H4 (cell line): ENCODE measurements at places on chromosomes 11 and 22. TPM values are rescaled to one million over a fixed set of nuclear protein-coding genes. Genes with fewer than 3 reads are reported as not detected.

Gene MPZL3
- 9.8 and 10.4 TPM in 2 replicates for total RNA-seq

Gene PGA5
- total RNA-seq, result not detected in 2 replicates

Gene PIK3IP1
- 0.62 and 1.6 TPM in 2 replicates for total RNA-seq

Gene UPK3A
- total RNA-seq, result not detected in 2 replicates

Gene BBOX1
- total RNA-seq, result 0.29 and 0.45 TPM in 2 replicates

Gene PLAAT5
- not detected in 2 replicates for total RNA-seq

Gene BATF2
- 1.8 and 2.3 TPM in 2 replicates for total RNA-seq

Gene ZNF280B
- 0.68 and 2.4 TPM in 2 replicates for total RNA-seq

Gene TSGA10IP
- total RNA-seq, result not detected in 2 replicates

Gene HEPHL1
- not detected in 2 replicates for total RNA-seq

GRCh38 chr11:61403658-61404057 is 11.3 kb downstream of the TMEM216 start:
- DNase-seq, result no peak

GRCh38 chr11:14374922-14375830 is 16.2 kb upstream of the RRAS2 start:
- DNase-seq, result no peak

DNA sequence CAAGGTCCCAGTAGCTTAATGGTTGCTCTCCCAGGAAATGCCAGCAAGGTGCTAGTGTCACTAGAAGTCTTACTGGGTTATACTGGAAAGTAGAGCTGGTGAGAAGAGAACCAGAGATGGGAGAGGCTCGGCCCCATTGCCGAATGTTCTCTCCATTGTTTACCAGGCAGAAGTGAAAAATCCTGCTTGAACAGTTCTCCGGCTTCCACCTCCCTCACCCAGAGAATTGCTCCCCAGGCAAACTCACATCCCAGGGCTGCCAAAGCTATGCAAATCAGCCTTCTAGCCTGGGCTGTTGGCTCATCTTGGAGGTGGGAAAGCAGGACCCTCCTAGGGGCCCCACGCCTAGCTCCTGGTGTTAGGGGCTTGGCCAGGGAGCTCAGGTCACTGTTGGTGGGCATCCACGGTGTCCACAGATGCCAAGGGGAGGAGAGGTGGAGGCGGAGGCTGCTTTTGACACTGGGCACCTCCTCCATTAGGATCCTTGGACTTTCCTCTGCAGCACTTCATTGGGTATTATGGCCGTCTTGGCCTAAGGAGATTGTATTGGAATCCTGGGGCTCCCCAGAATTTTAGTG is 20.1 kb downstream of the POU2F3 start:
- no peak for DNase-seq

DNA sequence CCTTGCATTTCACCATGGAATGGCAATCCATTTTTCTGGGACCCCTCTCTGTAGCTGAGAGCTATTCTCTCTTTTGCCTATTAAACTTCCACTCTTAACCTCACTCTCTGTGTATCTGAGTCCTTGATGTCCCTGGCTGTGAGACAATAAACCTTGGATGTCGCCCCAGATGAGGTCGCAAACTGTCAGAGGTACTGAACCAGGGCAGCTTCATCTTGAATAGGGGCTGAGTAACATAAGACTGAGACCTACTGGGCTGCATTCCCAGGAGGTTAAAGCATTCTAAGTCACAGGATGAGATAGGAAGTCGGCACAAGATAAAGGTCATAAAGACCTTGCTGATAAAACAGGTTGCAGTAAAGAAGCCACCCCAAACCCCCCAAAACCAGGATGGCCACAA is 68.0 kb downstream of the RSF1 start:
- no peak for DNase-seq

DNA sequence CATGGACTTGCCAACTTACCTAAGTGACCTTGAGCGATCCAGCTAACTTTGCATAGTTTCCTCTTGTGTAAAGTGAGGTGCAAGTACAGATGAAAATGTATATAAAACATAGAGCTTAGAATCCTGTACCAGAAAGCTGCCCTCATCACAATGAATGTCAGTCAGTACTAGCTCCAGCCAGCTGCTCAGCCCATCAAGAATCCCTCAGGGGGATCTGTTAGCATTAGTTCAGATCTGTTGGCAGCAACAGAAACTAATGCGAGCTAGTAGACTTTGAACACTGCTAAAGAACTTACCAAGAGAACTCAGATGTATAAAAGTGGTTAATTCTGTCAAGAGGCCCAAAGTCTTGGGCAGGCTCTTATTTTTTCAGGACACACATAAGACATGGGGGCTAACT is 6.3 kb upstream of the C11orf91 start:
- no peak for DNase-seq

GRCh38 chr22:48975886-48976285 is 851.8 kb downstream of the BRD1 start:
- no peak for DNase-seq

- peak; percentile 78 for DNase-seq
These were observed 16.8 kb downstream of the IGF2 start for GRCh38 chr11:2122222-2122906.

DNA sequence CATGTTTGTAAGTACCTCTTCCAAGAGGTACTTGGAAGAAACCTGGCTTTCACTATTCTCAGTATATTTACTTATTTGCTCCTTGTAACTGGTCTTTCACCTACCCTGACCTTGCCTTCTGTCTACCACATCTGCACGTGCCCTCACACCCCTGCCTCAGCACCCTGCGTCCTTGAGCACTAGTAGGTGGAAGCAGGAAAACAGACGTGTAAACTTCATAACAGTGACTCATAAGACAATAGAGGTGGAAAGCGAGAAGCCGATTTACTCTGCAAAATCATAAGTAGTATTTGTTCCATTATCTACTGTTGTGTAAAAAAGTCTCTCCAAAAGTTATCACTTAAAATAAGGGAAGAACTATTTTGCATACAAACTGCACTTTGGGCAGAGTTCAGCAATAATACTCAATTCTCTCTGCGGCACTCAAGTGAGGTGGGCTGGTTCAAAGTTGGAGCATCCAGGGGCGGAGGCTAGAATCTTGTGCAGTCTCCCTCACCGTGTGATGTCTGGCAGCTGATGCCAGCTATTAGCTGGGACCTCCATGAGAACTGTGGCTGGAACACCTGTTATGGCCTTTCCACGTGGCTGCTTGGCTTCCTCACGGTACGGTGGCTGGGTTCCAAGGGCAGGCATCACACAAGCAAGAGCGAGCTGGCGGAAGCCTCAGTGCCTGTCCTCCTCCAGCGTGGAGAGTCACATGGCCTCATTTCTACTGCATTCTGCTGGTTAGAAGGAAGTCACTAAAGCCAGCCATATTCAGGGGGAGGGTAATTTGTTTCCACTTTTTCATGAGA is 30.4 kb downstream of the PACS1 start:
- no peak for DNase-seq

GRCh38 chr22:46736705-46737104 is 1.3 kb downstream of the CERK start:
- DNase-seq, result no peak

GRCh38 chr11:95284057-95285052 is 53.4 kb upstream of the SESN3 start:
- DNase-seq, result peak; percentile 16

DNA sequence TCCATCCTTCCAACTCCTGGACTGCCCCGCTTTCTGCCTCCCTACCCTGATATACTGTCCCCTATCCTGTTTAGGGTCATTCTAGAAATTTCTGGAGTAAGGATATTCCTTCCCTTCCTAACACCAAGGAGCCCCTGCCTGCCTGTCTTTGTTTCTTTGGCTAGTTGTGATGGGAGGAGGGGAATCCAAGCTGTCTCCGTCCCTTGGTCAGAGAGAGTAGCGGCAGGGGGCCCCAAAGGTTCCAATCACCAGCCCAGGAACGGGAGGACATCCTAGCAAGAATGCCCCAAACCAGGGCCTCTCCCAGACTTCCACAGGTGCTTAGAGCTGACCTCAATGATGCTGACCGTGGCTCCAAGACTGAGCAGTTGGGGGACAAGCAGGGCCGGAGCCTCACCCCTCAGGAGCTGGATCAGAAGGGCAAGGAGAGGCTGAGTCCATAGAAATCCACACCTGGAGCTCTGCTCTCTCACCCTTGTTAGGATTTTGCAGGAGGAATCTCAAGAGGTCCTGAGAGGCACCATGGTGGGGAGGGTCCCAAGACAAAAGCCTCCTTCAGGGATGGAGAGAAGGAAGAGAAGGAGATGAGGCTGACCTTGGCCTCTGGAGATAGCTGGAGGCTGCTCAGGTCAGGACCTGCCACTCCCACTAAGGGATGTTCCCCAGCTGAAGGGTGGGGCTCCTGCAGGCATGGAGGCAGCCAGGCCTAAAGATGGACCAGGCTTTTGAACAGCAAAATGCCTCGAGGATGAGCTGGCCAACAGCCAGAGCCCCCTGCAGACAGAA is 13.6 kb downstream of the SLC22A12 start:
- DNase-seq, result no peak

DNA sequence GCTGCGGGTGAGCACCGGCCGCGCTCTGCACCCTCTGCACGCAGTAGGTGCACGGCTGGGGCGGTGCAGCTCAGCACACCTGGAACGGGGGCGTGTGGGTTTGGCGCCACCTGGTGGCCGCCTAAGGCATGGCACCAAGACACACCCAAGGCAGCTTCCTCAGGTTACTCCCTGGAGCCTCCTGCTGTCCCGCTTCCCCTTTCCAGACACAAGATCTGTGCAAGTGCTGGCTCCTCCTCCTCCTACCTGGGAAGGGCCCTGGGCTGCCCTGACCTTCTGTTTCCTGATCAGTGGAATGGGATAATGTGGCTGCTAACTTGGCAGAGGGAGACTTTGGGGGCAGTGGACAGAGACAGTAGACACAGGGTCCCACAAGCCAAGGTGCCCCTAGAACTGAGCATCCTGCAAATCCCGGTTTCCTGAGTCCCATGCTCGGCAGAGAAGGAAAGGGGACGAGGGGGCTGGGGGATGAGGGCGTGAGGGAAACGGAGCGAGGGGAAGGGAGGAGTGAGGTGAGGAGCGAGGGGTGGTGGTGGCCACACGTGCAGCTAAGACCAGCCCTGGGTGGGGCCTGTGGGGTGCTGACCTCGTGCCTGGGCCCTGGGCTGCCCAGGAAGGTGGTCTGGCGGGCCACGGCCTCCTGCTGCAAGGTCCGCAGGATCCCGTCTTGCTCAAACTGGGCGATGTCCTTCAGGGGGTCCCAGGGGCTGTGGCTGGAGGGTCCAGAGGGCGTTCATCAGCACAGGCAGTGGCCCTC is 34.8 kb upstream of the CARS1 start:
- DNase-seq, result peak; percentile 70

GRCh38 chr22:50177537-50178470 is 7.3 kb downstream of the PANX2 start:
- DNase-seq, result no peak

- DNase-seq, result peak; percentile 90
These were observed 100.6 kb downstream of the FBXO7 start for GRCh38 chr22:32574958-32575910.

DNA sequence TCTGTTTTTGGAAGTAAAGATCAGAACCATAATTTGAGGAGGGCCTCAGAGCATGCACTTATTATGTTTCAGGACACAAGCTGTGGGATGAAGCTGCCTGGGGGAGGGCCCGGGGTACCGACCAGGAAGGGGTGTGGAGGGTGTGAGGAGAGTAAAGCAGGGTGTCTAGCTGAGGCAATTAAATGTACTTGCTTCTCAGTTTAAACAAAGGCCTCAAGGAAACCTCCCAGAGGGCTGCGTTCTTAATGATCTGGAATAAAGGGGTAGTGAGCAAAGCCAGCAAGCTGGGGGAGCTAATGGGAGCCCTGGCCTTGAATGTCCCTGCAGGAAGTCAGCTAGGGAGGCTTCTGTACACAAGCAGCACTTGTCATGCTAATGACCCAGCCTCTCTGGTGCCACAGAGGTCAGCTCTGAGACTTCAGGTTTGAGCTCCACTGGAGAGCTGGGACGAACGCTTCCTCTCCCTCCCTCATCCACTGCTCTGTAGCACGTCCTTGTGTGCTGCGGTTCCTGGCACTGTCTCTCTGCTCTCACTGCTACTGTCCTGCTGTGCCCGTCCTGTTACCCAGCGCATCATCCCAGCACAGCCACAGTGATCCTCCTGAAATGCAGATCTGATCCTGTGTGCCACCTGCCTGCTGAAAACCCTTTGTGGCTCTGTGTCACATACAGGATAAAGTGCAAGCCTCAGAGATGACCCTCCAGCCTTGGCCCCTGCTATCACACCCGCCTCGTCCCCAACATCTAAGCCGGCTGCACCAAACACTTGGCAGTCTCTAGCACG is 159.7 kb downstream of the DBX1 start:
- no peak for DNase-seq

- DNase-seq, result no peak
These were observed 679 bp downstream of the TUG1 start for GRCh38 chr22:30969532-30970355.

DNA sequence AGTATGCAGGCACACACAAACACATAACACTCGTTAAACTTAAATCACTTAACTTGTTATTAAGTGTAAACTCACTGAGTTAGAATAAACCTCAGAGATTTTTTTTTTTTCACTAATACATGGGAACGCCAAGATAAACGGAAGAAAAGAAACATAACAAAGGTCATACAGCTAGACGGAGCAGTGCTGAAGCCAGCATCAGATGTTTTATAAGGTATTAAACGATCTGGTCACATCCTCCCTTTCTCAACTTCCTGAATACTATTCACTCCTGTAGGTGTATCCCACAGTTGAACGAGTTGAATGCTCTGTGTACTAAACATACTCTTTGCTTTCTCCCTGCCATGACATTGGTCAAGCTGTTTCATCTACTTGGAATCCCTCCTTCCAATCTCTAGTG is 212.0 kb downstream of the SWAP70 start:
- DNase-seq, result no peak

DNA sequence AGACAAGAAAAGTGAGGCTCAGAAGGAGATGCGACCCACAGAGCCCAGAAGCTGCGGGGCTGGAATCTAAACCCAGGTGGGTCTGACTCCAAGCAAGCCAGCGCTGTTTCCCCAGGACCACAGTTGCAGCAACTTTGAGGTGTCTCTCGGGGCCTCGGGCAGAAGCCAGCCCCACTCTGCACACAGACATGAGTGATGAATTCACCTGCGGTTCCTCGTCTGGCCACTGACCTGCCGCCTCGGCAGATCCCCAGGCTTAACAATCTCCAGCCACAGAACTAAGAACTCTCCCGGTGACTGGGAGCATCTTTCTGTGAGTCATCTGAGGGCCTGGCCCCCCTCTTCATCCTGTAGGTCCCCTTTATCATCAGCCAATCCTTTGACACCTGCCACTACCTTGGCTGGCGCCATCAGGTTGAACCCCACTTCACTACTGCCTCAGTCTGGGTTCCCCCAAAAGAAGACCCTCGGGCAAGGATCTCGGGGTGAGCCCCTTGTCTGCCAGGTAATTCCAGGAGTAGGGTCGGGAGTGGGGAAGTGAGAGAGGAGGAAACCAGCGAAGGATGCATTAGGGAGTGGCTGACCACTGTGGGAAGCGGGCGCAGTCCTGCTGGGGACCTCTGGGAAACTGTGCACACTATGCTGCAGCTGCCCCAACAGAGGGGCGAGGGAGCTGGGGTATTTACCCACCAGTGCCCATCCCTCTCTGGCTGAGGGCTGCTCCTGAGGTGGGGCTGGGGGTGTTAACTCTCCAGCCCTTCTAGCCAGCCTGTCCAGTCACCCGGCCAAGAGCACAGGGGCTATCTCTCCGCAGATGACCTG is 33.0 kb upstream of the MN1 start:
- no peak for DNase-seq

- DNase-seq, result no peak
These were observed 19.8 kb downstream of the CTTN start for GRCh38 chr11:70418130-70418529.
